NCI-H2081 treated with DMSO at 0.1 percent for 48 hours (cell line): ENCODE measurements at places on chromosomes 3 and 15.
A peak's percentile ranks its signal among the peaks of the same experiment; 100 is the strongest.

DNA sequence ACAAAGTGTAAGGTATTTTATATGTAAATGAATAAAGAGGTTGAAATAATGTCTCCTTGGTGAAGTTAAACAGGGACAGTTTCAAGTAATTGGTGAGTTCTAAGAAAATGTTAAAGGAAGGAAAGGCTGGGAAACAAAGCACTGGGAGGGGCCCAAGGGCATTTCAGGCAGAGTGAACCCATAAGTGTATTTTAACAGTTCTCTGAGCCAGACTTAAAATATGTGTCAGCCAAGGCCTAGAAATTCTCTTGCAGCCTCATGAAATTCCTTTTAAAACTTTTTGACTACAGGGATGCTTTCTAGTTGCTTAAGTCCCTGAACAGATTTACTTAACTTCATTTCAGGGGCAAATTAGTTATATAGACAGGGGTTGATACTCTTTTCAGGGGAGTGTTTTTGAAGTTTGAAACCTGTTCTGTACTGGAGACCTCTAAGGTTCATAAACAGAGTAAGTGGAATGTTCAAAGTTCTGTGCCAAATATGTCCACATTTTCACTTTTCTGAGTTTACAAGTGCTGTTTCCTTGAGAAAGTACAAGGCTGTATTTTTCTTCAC is 77.6 kb downstream of the GALK2 start:
- DNase-seq: no peak

- no peak for DNase-seq
Measured at GRCh38 chr3:34842706-34843480, 796.4 kb upstream of the ARPP21 start.

GRCh38 chr3:108728934-108729333 is 28.3 kb downstream of the RETNLB start:
- no peak for DNase-seq

DNA sequence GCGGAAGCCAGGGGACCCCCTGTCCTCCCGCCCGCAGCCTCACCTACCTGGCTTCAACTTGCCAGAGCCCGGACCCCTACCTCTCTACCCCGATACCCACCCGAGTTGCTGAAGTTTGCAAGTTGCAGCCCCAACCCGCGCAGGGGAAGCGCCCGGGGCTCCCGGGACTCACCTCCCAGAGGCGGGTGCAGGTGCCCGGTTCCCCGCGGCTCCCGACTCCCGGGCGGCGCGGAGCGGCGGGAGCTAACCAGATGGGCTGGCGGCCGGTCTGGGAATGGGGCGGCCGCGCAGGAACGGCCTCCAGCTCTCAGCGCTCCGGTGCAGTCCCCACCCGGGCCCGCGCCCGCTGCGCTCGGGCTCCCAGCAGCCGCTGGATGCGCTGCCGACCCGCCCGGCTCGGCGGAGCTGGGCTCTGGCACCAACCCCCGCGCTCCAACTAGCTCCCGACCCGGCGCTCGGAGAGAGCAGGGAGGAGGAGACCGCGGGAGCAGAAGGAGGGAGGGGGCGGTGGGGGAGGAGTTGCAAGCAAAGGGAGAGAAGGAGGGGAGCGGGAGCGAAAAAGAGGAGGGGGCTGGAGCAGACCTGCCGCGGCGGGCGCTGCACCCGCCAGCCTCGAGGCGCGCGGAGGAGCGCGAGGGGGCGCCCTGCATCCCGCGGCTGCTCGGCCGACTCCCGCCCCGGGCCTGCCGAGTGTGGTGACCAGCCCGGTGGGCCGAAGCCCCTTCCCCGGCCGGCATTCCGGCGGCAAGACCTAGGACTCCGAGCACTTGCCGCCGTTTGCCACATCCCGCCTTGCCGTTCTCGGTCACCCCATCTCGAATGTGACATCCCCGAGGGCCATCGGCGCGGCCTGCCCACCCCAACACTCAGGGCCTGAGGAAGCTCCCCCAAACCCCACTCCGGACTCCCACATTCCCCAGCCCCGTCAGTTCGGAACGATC is at the start of gene SEMA5B:
SEMA5B (minus strand) TSS at position 472 of the 941 bp plus-strand sequence. CDS start 66,500 bp downstream, outside the sequence.
- no peak for DNase-seq

GRCh38 chr15:31236184-31237042 is 90.2 kb upstream of the KLF13 start:
- DNase-seq: peak; percentile 97

DNA sequence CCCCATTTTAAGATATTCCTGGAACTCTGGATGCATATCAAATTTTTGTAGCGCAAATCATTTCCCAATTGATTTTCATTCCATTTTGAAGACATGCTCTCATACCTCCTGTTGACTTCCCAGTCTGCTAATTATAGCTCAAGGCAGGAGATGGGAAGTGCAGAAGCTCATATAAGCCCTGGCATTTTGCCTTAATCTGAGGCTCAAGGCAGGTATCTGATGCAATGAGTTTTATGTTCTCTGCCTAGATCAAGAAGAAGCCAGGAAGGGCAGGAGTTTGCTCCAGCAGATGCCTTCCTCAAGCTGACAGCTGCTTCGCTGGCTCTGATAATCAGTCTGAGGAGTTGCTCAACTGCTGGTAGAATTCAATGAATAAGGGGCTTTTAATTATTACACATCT is 65.6 kb upstream of the NEDD4 start:
- DNase-seq: no peak

DNA sequence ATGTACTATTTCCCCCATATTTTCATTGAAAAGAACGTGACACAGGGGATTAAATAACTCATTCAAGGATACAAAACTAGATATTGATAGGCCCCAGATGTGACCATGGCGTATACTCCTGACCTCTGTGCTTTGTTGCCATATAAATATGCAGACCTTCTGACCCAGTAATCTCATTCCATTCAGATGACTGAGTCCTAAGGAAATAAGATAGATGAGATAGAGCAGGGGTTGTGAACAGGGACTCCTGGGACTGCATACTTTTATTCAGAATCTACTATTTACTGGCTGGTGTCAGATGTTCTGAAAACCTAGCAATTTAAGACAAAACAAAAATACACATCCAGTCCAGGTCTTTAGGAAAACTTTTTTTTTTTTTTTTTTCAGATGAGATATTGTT is 139.2 kb upstream of the MANF start:
- no peak for DNase-seq

DNA sequence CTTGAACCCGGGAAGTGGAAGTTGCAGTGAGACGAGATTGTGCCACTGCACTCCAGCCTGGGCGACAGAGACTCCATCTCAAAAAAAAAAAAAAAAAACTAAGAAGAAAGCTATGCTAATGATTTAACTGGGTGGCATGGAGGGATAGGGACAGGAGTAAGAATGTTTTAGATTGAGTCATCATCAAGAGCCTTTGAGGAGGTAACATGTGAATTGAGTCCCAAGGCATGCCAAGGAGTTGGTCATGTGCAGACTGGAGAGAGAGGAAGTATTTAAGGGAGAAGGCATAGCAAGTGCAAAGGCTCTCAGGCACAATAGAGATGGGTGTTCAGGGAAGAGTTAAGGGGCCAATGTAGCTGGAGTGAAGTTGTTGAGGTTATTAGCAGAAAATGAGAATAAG is 9.1 kb downstream of the BNC1 start:
- DNase-seq: no peak

- no peak for DNase-seq
Measured at GRCh38 chr3:194449913-194450312, 36.9 kb downstream of the ATP13A3 start.

DNA sequence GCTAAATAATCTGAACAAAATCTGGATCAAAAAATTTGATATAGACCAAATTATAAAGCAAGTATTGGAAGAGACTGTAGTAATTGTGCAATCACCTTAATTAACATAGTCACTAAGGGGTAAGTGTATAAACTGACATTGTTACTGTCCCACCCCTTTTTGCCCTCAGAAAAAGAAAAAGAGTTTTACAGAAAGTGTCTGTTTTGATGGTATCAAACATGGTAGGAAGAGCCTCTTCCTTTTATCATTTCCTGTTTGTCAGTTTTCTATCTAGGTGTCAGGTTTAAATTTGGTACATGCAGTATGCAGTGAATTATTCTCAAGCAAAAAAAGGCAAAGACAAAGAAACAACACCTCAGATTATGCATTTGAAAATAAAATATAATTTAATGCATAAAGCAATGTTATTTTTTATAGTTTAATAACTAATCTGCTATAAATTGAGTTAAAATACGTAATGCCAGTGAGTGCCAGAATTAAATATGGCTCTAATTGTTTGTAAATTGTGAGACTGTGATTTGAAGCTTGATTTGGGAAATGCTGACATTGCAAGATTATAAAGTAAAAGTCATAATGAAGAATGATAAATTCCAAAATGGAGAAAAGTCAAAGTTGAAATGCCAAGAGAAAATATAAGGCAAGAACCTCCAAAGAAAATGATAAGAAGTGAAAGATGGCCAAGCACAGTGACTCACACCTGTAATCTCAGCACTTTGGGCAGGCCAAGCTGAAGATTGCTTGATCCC is 30.3 kb upstream of the CMC1 start:
- DNase-seq: no peak

DNA sequence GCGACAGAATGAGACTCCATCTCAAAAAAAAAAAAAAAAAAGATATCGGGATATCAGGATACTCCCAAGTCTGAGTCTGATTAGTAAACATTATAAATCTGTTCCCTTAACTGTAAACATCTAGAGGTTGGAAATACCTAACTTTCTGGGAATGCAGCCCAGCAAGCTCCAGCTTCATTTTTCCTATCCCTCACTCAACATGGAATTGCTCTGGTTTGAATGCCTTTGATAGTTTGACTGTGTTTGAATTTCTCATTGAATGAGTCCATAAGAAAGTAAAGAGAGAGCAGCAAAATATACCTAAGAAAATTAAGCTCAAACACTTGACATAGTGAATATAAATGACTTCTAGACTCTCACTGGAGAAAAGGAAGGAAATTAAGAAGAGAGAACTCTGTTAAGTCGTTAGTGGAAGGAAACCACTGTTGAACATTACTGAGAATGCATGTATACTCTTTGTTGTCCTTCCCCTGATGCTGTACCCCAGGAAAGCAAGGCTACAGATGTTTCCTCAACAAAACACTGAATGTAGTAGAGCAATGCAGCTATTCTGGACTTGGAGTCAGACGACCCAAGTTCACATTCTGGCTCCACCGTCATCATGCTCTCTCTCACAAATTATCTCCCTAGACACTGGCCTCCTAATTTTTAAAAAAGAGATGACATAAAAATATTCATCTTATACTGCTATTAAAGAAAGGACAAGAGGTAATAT is 62.4 kb downstream of the CD200 start:
- DNase-seq: no peak

DNA sequence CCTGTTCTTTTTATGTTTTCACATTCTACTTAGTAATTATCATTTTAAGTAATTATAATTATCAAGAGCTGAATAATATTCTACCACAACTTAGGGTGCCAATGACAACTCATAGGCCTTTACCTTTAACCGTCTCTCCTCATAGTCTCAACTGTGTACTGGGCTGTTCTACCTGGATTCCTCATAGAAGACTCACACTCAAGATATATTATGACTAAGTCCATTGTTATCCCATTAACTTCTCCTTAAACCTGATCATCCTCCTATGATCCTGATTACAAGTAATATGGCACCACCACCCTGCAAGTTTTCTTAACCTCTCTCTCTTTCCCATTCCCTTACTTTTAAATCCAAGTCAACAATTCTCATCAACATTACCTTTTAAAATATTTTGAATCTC is 285.9 kb upstream of the VEPH1 start:
- DNase-seq: no peak

- no peak for DNase-seq
Measured at GRCh38 chr3:77171026-77171425, 131.1 kb downstream of the ROBO2 start.

DNA sequence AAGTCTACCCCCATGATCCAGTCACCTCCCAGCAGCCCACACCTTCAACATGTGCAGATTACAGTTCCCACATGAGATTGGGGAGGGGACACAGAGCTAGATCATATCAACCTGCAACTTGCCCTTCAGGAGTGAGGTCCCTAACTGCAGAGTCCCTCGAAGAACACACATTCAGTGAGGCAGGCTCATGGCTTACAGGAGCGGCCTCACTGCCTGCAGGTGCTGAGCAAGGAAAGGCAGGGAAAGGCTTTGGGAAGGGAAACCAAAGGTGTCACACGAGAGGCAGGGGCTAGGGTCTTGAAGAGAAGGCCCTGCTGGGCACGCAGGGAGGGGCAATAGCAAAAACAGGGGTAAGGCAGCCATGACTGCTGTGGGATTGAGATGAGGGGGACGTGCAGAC is 182.4 kb upstream of the CHRNA7 start:
- DNase-seq: no peak

DNA sequence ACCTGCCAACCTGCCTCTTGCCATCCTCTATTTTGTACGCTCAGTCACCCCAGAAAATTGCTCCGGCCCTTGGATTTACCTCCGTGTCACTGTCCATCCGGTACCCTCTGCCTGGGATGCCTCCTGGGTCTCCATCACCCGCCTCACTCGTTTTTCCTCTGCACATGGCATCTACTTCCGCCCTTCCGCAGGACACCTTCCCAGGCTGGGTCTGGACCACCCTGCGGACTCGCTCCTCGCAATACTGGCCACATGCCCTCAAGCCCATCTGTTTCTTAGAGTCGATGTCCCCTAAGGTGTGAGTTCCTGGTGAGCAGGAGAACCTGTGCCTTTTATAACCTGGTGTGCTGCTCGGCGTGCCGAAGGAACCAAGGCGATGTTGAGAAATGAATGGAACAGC is 58.5 kb downstream of the APBA2 start:
- DNase-seq: no peak

DNA sequence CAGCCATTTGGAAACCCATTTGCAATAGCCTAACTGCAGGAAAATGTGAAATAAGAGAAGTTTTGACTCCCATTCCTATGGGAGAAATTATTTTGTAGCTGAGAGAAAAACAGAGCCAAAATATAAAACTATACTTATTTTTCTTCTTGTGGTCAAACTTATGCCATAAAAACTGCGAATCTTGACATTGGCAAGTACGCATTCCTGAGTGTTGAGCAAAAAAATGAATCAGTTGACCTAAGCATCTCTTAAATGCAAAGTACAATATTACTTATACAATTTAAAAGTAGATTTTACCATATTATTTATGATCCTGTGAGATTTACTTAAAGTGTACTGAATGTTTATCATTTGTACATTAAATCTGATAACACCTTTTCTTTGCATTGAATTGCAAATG is 50.1 kb upstream of the CMC1 start:
- no peak for DNase-seq

DNA sequence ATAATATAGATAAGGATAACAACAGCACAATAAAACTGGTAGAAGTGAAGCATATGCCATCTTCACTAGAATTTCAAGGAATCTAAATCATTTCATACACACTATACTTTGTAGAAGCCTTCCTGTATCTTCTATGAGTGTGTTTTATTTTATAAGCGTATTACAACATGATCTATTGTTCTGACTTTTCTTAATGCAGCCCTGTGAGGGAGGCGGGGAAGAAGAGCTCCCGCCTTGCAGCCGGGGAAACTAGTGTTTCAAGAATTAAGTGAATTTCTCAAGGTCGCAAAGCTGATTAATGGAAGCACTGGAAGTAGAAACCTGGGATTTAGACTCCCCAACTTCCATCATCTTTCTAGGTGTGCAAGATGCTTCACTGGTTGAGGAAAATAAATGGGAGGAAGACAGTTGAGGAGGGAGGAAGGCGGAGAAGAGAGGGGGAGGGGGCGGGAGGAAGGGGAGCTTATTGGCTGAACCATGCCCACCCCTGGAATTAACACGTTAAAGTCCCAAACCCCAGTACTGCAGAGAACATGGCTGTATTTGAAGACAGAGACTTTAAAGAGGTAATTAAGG is 32.9 kb downstream of the VGLL4 start:
- DNase-seq: no peak

- no peak for DNase-seq
Measured at GRCh38 chr3:194496217-194496919, 9.6 kb upstream of the ATP13A3 start.
